Mesenteric fat pad (tissue), 1 donor: ENCODE measurements at places on chromosomes 7 and 10. TPM values are rescaled to one million over a fixed set of nuclear protein-coding genes. Genes with fewer than 3 reads are reported as not detected.

VSTM4 gene
- total RNA-seq = 41.7 TPM

AS3MT gene
- 2.1 TPM for total RNA-seq

SFMBT2 gene
- 12.0 TPM for total RNA-seq

TMEM140 gene
- 55.5 TPM for total RNA-seq

COL28A1 gene
- 0.22 TPM for total RNA-seq
